ENCODE measurements at places on chromosomes 4 and X.

DNA sequence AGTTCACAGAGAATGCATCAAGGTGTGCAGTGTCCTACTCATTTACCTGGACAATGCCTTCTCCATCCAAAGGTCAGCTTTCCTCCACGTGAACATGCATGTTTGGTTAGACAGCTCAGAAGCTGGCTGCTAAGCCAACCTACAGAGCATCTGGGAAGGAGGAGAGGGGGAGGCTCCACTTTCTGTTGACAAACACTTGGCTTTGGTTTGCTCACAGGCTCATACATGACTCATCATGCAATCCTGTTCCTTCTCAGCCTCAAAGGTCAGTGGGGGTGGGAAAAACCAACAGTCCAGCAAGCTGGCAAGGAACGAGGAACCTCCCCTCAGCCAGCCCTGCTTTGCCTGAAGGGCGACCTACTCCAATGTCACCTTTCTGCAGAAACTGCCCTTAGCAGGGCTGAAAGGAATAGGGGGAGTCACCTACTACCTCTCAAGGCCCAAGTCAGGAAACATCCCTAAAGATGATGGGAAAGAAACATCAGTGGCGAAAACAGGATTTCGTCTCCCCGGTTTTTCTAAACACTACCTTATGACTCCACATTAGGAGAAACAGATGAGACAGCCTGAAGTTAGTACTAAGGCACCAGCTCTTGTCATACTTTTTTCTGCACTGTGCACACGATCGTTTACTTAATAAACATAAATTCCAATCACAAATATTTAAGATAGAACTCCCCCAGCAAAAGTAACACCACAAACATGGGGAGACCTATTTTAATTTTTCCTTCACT, 37.9 kb downstream of the RELL1 start:
- no peak for DNase-seq

GRCh38 chr4:143091862-143092261, 92.9 kb upstream of the USP38 start:
- no peak for DNase-seq

GRCh38 chrX:107755721-107756120, 19.9 kb downstream of the TSC22D3 start:
- DNase-seq = no peak

DNA sequence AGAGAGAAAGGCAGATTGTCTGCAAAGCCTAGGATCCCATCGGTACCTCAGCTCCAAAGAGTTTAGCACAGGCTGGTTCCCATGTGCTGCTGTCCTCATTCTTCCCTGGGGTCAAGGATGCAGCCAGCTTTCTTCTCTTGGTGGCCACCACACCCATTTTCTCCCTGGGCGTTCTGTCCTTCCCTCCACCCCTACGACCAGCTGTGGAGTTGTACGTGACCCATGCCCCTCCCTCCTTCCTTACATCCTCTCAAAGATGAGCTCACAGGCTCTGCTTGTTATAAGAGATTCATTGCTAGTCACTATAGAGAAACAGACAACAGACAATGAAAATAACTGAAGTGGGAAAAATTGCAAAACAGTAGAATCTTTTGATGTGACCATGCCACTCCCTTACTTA, 74.0 kb upstream of the KLF3 start:
- DNase-seq = no peak

DNA sequence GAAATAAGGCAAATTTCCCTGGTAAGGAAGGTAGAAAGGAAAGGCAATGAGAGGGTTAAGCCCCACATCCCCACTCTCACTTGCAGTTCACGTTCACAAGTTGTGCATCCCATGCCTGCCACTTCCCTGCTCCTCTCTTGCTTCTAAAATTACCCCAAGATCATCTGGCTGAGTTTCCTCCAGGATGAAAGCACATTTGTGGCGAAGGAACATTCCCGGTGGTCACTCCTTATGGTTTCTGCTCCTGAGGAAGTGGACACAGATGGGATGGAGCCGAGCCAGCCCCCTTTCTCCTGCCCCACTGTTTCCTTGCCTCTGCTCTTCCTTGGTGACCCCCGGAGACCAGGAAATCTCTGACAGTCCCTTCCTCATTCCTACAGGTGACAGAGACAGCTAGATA, 37.5 kb downstream of the SPINK2 start:
- DNase-seq = no peak

DNA sequence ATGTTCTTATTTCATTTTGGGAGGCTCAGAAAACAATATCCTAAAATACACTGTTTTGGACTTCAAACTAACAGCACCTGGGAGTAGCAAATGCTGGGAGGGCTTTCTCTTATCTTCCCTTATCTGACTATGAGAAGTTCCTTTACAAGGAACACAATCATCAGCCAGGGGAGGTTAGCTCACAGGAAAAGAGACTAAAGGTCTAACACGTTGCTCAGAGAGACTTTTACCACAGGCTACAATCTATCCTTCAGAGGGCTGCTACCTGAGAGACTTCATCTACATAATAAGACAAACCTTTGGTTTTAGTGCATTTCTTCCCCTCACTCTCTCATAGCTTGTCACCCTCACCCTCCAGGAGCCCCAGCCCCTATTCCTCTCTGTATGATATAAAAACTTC, 35.8 kb downstream of the MEPE start:
- DNase-seq = no peak

GRCh38 chr4:151532001-151532708, 123.2 kb downstream of the FHIP1A start:
- DNase-seq = no peak

- DNase-seq = no peak
Observed at GRCh38 chr4:14078326-14078725, 450.8 kb upstream of the BOD1L1 start.

DNA sequence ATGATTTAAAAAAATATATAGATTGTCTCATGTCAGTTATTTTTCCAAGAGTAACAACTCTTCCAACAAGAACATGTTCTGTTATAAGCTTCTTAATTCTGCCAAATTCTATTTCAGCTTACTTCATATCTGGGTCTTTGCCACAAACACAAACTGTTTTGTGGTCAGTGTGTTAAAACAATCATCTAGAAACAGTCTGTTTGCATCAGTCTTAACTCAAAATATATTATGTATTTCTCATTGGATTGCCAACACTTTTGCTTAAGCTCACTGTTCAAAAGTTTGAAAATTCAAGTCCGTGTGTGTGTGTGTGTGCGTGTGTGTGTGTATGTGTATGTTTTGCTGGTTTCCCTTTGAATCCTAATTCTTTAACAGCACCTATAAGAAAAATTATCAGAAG, 752.3 kb upstream of the NDST4 start:
- no peak for DNase-seq

DNA sequence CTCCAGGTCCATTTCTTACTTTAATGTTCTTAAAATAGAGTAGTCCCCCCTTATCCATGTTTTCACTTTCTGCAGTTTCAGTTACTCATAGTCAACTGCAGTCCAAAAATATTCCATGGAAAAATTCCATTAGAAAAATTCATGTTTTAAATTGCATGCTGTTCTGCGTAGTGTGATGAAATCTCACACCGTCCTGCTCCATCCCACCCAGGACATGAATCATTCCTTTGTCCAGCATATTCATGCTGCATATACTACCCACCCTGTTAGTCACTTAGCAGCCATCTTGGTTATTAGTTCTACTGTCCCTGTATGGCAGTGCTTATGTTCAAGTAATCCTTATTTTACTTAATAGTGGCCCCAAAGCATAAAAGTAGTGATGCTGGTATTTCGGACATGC, 5.4 kb upstream of the PDLIM5 start:
- no peak for DNase-seq

DNA sequence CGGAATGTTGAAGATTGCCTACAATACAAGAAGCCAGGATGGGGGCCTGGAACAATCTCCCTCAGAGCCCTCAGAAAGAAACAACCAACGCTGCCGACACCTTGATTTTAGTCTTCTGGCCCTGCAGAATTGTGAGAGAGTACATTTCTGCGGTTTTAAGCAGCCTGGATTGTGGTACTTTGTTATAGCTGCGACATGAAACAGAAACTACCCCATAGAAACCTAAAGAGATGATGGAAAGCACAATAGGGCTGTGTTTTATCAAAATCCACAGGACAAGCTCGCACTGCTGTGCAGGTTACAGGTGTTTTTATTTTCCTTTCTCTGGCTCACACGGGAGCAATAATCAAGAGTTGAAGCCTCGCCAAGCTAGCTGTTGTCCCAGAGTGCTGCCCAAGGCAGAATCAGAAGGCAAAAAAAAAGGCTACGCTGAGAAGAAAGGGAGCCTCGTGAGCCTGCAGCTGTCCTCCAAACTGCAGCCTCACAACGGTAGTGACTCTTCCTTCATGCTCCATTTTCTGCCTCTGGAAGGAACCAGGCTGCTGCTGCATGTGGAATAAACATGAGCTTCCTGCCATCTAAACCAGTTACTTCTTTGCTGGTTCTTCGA, 232.4 kb downstream of the LDB2 start:
- DNase-seq = no peak

GRCh38 chrX:102739657-102740056, 19.1 kb downstream of the GPRASP3 start:
- DNase-seq = no peak

DNA sequence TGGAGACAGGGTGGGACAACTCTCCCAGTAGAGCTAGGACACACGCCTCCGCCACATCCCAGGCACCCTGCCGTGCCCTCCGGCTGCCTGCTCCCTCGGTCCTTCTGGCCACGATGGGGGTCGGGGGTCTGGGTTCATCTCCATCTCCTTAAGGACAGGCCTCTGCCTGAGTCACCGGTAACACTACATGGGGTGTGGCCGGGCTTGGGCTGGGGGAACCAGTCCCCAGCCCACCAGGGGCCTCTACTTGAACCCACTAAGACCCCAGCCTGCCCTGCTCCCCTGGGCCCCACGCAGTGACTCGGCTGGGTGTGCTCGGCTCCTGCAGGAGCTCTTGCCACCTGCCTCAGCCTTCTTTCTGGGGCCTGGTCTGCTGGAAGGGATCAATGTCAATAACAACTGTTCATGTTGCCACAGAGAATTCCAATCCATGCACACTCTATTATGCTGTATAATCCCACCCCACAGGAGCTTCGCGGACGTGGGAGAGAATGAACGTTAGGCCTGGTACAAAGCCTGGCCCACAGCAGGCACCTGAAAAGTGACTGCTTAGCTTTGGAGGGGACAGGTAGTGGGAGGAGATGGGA, 177.7 kb upstream of the PSAPL1 start:
- no peak for DNase-seq

- no peak for DNase-seq
Observed at GRCh38 chr4:117949621-117950020, 84.7 kb upstream of the NDST3 start.

- DNase-seq = no peak
Observed at GRCh38 chr4:4392501-4393183, 5.7 kb downstream of the NSG1 start.

DNA sequence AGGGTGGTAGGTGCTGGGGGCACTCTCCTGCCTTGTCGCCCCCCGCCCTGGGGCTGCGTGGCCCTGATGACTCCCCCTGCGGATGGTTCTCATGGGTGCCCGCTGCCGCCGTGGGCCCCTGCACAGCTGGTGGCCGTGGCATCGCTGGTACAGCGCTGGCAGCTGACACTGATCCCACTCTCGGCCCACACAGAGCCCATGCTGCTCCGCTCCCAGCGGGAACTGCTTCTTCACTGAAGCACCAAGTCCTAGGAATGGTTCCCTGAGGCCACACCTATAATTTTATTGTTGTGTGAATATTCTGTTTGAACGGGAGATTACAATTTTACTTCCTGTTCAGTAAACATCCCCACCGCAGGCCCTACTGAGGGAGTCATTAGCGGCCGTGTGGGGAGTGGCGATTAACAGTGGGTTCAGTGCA, 138.6 kb upstream of the NKX1-1 start:
- no peak for DNase-seq

DNA sequence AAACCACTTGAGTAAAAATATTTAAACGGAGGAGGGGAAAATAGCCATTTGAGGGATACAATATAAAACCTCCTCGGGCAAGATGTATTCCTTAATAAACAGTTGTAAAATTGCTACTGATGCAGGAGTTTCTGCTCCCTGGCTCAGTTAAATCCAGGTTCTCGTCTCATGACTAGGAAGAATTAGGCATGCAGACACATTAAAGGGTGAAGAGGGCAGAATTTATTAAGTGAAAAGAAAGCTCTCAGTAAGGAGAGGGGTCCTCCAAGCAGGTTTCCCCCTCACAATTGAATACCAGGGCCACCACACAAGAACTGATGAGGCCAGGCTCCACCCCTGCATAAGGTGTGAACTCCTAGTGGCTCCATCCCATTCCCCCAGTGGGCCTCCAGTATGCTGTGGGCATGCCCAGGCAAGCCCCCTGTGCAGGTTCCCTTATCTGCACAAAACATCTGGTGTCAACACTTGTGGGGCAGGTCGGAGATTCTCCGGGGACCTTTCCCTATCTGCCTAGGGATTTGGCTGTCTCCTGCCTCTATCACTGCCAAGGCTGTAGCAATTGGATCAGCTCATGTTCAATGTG, 80.4 kb downstream of the HS6ST2 start:
- no peak for DNase-seq

DNA sequence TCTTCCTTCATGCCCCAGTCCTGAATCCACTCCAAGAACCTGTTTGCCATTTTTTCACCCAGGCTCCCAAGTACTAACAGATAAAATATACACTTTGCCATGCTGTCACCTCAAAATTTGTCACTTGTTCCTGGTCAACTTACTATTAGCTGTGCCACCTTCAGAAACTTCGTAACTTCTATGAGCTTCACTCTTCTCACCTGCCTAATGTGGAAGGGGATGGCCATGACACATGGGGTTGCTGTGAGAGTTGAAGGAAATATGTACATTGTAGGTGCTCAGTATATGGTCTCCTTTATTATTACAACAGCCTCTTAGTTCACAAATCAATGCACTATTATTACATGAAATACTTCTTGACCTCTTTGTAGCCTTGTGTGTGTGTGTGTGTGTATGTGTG, 10.4 kb downstream of the TMSB4X start:
- no peak for DNase-seq

DNA sequence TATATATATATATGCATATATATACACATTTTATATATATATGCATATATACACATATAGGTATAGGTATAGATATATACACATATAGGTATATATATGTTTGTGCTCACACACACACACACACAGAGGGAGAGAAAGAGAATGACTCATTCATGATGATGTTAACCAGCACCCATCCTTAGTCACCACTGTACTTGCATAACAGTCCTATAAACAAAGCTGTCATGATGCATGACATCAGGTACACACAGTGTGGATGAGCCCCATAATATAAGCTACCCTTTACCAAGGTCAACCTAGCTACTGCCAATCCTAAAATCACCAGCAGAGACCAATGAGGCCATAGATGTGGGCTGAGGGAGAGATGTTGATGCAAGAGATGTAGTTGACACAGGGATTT, 1408.0 kb downstream of the RAPGEF2 start:
- no peak for DNase-seq

- no peak for DNase-seq
Observed at GRCh38 chr4:141078871-141079270, 54.4 kb downstream of the RNF150 start.

- DNase-seq = no peak
Observed at GRCh38 chr4:128649575-128650205, 159.8 kb upstream of the JADE1 start.

- DNase-seq = no peak
Observed at GRCh38 chr4:187972135-187972534, 23.4 kb upstream of the ZFP42 start.
